ENCODE measurements at places on chromosomes 3 and 15. TPM values are rescaled to one million over a fixed set of nuclear protein-coding genes. Genes with fewer than 3 reads are reported as not detected.

The ARGFX gene
- total RNA-seq: not detected

The SLC9A9 gene
- total RNA-seq: 0.56 TPM

The CPLX3 gene
- not detected for total RNA-seq

The MAGEL2 gene
- total RNA-seq: 13.1 TPM

DNA sequence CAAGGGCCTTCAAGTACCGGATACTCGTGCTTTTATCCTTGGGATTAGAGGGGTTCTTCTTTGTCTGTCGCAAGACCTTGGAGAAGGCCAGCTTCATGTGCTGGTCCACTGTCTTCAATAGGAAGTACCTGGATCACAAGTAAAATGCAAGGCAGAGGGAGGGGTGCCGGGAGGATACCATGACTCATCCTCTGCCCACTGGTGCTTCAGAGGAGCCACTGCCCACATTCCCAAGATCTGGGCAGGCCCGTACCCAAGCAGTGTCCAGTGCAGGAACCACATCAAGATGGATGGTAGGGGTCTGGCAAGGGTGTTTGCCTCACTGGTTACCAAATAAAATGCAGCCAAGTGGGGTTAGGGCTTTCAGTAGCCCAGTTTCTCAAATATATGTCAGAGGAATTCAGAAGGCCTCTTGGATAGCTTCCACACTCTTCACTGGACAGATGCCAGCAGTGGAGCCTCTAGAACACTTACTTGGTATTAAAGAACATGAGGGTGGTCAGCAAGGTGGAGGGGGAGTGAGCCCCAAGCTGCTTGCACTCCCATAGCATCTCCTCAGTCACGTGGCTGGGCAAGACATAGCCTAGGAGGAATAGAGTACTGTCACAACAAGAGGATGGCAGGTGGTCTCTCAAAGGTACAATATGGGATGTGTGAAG is 3.6 kb upstream of the IMPDH2 start:
- no peak for DNase-seq

GRCh38 chr3:45060165-45060892 is 34.2 kb downstream of the CLEC3B start:
- DNase-seq: no peak

DNA sequence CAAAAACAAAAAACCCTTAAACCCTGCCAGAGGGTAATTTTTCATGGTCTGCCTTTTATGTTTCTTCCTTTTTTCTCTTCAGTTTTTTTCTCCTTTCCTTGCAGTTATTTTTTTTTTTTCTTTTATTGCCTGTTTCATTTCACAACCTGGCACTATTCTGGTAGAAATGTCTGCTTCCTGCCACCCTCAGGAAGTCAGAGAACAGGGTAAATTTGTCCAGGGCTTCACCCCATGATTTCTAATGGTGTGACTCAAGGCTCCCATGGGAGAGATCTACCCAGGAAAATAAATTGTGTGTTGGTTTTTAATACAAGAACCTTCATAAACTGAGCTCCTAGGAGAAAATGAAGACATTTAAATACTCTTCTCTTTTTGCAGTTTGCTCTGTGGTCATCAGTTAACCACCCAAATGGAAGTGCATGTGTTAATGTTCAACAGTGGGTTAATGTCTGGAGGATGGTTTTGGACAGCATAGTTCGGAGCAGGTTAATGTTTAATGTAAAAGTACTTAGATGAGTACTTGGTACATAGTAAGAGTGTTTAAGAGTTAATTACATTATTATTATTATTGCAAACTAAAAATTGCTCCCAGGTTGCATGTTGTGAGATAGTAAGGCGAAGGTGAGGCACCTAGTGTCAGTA is 45.9 kb downstream of the CGNL1 start:
- no peak for DNase-seq

DNA sequence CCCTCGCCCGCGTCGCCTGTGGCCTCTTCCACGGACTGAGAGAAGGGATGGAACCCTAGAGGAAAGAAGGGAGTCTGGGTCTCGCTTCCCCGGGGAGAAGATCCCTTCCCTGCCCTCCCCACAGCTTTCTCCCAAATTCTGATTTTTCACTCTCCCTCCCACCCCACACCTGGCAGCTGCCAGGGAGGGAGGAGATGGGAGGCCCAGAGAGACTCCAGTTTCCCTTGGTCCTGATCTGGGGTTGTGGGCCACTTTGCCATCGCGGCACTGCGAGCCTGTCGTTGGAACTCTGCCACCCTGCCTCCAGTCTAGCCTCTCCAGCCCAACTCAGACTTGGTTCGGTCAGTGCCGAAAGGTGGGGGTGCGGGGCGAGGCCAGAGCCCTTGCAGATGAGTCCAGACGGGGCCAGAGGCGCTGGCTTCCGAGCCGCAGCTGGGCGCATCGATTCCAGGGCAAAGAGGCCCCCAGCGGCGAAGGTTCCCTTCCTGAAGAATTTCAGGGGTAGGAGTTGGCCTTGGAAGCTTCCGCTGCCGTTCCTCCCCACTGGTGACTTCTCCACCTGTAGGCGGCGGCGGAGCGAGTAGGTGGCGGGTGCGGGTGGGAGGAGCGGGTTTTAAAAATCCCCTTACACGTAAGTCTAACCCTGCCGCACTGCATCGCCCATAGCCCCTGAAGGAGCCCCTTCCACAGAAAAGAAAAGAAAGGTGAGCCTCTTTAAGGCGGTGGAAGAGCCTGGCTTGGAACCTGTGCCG is 5.2 kb downstream of the WNT5A start:
- peak; percentile 30 for DNase-seq

- no peak for DNase-seq
Observed at GRCh38 chr3:30766522-30766921, 127.9 kb downstream of the GADL1 start.

DNA sequence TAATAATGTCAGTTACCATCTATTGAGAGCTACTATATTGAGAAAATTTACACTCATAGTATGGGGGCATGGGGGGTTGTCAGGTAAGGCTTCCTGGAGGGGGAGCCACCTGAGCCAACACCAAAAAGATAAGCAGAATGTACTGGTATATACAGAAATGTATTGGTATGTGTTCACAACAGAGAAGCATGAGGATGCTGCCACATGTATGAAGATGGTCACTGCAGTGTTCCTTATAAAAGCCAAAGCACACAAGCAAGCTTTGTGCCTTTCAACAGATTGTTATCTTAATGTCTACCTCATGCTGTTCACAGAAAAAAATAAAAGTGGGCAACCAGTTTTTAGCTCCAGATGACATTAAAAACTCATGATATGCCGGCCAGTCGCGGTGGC is 149.0 kb downstream of the MAGI1 start:
- no peak for DNase-seq

DNA sequence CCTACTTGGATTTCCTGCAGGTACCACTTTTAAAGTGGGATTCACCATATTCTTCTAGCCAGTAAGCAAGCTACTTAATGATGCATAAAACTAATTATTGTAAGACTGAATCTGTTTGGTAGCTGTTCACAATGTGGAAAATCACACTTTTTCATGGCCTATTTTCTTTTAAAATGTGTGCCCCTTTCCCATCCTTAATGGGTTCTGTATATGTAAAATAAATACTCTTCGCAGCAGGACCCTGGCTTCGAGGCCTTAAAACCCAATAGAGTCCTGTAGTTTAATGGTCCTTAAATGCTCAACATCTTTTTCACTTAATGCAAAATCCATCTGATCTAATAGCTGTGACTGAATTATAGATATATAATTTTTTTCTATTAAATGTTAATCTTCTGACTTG is 111.0 kb downstream of the UACA start:
- no peak for DNase-seq

- no peak for DNase-seq
Observed at GRCh38 chr15:40716165-40716564, 21.2 kb downstream of the RAD51 start.

DNA sequence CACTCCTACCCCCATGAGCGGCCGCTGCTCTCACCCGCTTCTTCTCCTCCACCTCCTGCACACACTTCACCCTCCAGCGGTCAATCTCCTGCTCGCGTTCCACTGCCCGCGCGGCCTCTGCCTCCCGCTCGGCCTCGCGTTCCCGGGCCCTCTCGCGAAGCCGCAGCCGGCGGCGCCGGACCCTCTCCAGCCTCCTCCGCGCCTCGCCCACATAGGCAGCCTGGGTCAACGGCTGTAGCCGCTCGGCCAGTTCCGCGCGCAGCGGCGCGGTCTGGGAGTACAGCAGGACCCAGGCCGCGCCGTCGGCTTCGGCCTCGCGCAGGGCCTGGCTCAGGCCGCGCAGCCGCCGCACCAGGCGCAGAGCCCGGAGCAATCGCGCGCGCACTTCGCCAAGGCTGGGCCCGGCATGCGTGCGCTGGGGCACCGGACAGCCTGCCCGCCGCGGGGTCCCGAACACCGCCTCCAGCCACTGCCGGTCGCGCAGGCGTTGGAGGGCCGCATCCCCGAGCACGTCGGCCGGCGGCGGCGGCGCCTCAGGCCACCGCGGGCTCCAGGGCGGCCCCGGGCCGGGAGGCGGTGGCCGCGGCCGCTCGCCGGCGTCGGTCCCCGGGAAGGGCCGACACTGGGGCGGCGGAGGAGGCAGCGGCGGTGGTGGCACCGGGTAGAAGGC is 595 bp downstream of the PDCD7 start:
- peak; percentile 43 for DNase-seq

DNA sequence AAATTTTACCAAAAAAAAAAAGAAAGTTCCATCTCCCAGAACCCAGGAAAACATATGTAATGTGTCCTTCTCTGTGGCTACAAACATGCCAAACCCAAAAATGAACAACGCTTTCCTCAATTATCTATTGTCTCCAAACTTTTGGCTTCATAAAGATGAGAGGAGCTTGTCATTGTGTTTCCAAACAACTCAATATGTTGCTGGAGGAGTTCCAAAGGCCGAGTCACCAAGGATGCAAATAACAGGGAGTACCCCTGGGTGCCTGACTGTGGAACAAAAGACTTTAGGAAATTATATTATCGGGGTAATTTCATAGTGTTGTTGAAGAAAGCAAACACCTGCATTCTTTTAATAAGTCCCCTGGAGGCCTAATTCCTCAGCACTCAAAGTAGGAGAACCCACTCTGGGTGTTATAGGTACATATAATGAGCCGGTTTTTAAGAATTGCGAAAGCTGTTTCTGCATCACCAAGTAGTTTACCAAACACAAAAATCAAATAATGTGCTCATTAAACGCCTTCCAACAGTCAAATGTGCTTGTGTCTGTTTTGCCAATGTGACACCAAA is 206.3 kb upstream of the PRICKLE2 start:
- no peak for DNase-seq

DNA sequence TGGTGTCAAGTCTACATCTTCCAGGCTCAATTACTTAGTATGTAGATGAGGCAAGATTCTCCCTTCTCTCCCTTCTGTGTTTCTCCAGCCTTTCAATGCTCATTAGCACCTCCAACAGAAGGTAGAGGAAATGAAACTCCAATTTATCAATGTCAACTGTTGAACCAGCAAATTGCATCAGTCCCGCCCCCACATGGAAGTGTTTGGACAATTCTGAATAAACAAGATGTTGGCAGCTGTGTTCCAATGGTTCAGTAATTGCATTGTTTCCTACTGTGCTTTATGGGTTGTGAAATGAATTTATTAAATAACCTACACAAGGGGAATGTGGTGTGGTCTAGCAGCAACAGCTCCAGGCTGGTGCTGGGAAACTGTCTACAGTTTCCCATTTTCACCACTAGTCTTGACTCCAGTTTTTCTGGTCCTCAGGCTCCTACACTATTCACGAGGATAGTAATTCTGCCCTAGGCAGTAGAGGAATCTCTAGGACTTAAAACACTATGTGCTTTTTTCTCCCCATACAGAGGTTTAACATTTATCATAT is 91.9 kb downstream of the MB21D2 start:
- no peak for DNase-seq

Measured in neural crest cell (in vitro differentiated cells).